ENCODE measurements at places on chromosomes 13 and 19.

- DNase-seq: no peak
Observed at GRCh38 chr13:110365876-110366275, 58.8 kb downstream of the COL4A2 start.

DNA sequence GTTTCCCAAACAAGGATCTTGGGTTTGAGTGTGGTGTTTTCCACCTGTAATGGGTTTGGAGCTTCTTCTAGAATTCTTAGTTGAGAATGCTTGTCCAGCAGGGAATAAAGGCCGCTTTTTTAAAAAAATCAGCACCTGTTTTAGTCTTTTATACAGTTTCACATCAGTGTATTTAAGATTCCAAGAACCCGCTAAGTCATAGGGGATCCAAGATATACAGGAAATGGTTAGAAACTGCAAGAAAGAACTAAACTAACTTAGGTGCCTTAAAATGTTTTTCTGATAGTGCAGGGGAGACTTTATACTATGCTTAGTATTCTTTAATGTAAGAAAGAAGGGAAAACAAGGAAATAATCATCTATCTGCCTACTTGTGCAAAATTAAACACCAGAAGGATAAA, 74.7 kb downstream of the C13orf42 start:
- DNase-seq: no peak

- DNase-seq: no peak
Observed at GRCh38 chr13:101916108-101916774, 463.8 kb downstream of the ITGBL1 start.

- no peak for DNase-seq
Observed at GRCh38 chr13:35723821-35724220, 247.3 kb upstream of the MAB21L1 start.

- no peak for DNase-seq
Observed at GRCh38 chr19:3785451-3785937, 687 bp downstream of the MATK start.

GRCh38 chr19:56712611-56713276, 41.2 kb upstream of the ZNF835 start:
- DNase-seq: no peak

DNA sequence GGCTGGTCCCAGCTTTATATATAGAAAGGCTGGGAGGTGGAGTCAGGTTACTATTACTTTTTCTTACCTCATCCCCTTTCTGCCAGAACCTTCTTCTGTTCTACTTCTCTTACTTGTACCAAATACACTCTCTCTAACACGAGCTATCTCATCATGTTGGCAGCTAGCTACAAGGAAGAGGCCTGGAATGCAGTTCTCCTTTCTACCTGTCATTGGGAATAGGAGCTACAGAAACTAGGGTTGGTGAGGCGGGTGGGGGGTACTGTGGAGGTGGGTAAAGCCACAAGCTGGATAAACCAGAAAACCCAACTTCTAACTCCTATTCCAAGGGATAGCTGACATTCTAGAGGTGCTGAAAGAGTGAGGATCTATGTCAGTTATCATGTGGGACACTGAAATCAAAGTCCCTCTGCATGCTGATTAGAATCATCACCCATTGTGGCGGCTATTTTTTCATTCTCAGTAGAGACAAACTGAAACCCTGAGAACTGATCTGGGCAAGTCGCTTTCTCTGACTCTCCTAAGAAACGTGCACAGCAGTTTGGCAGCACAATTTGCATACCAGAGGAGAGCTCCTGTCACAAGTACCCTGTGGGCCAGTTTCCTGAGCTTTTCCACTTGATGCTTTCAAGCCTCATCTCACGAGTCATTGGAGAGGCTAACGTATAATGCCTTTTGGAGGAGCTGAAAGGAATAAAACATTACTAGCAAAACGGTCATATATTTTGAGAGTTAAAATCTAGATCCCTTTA, 358.1 kb downstream of the ENOX1 start:
- DNase-seq: no peak

GRCh38 chr19:13850910-13851733, 25.8 kb upstream of the NANOS3 start:
- DNase-seq: peak; percentile 90

DNA sequence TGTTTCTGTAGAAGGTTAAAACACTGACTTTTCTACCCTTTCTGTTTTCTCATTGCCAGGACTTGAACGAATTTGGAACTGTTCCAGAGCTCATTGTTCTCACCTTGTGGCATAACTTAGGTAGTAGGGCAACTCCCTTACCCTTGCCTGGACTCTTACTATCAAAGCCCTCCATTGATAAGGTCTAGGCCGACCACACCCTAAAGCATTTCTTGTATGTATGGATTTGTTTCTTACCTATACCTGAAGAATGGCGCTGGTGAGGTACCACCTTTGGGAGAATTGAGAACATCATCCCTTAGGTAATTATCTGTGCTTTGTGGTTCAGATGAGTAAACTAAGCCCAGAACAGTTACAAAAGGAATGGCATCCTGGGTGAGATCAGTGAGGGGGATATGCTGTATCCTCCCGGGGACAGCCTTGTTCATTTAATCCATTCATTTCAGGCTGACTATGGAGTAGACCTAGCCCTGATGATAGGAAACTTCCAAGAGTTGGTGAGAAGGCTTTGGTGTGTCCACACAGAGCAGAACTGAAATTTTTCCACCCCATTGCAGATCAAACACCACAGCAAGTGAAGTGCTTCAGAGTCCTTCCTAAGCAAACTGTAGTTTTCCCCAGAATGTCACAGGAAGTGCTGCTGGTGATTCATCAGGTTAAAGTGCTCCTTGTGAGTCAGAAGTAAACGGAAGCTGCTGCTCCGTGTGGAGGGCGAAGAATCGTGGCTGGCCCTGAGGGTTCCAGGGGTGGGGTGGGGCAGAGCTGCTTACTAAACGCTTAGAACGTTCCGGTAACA, 113.0 kb downstream of the TEX26 start:
- DNase-seq: peak; percentile 100

GRCh38 chr19:48991873-48992580, 1.1 kb downstream of the GYS1 start:
- DNase-seq: peak; percentile 80

Measured in HT-29 (cell line).